ENCODE measurements at places on chromosomes 5 and 9.

GRCh38 chr5:167303582-167303981 is 987.9 kb upstream of the WWC1 start:
- DNase-seq: no peak

GRCh38 chr9:31393240-31393639 is 991.2 kb upstream of the ACO1 start:
- DNase-seq: no peak

DNA sequence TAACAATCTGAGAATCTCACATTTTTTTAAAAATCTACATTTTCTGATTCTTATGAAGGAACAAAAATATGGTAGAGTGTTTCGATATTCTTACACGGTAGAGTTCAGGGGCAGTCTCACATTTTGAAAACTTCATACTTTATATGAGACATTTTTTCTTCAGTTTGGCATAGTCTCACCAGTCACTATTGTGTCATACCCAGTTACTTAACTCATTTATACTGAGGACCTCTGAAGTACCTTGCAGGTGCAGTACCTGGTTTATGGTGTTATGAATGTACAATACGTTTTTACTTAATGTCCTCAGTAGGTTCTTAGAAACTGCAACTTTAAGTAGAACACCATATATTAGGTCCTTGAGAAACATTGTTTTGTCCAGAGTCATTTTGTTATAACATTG is 196.6 kb downstream of the SGCD start:
- DNase-seq: no peak

GRCh38 chr5:110590187-110590586 is 136.3 kb downstream of the TMEM232 start:
- no peak for DNase-seq

- no peak for DNase-seq
Measured at GRCh38 chr5:144585681-144586080, 415.0 kb downstream of the KCTD16 start.

- no peak for DNase-seq
Measured at GRCh38 chr9:131776473-131776872, 36.6 kb upstream of the RAPGEF1 start.

- DNase-seq: no peak
Measured at GRCh38 chr9:37417857-37418618, 4.5 kb upstream of the GRHPR start.

GRCh38 chr9:134914501-134914834 is 3.2 kb downstream of the FCN1 start:
- no peak for DNase-seq

DNA sequence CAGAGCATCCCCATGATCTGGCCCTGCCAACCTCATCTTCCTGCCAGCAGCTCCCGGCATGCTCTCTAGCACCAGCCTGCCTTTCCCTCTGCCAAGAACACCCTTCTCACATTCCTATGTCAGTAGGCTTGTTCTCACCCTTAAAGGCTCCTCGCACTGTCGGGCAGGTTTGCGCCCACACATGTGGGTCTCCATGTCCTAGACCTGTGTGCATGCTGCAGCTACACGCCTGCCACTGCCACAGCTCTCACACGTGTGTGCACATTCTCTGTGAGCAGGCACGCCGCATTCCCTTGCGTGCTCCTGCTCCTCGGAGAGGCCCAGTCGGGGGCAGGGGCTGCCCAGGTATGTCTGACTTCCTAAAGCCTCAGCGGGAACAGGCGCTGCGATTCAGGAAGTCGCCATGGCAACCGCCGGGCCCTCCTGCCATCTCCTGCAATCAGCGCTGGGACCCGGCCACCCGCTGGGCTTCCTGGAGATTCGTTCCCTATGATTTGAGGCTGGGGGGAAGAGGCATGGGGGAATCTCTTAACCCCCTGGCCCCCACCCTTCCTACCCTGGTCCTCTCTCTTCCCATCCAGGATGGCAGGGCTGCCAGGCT is 28.1 kb downstream of the NDUFA8 start:
- DNase-seq: no peak

GRCh38 chr9:10172476-10172875 is 440.3 kb downstream of the PTPRD start:
- DNase-seq: no peak

GRCh38 chr5:119470105-119470763 is 17.9 kb downstream of the HSD17B4 start:
- no peak for DNase-seq

DNA sequence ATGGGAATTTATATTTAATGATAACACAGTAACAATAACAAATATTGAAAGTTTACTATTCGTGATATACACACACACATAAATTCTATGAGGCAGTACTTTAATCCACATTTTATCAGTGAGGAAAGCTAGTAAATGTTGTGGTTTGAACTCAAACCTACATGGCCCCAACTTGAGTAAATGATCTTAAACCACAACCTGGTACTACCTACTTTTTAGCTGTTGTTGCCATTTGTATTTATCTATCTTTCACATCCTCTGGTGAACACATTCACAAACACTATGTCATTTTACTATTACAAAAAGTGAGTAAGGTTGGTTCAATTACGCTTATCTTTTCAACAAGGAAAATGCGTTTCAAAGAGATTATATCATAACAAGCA is 186.1 kb downstream of the SMC2 start:
- DNase-seq: no peak

- DNase-seq: no peak
Measured at GRCh38 chr5:178476531-178476930, 113.7 kb downstream of the COL23A1 start.

DNA sequence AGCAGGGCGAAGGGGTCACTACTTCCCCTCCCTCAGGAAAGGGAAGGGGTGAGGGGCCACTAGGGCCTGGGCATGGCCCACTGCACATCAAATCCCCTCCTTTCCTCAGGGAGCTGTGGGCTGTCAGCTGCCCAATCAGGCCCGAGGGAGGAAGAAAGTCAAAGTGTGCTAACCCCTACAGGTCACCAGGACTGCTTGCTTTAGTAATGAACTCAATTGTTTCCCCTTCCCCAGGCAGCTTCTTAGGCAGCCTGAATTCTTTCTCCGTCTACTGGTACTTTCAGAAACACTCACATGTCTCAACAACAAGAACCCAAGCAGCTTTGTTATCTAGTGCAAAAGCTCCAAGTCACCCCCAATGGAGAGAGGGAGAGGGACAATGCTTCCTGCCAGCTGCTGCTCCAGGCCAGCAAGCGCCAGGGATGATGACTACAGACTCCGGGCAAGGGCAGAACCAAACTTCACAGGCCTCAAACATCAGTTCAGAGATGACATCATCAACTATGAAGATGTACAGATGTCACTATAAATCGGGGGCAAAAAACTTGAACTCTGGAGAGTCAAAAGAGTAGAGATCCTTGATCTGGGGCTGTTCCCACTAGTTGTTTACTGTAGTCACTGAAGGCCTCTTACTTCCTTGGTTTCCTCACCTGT is 100.7 kb downstream of the SLIT3 start:
- DNase-seq: no peak

GRCh38 chr5:4487581-4487980 is 652.5 kb upstream of the ADAMTS16 start:
- no peak for DNase-seq

- no peak for DNase-seq
Measured at GRCh38 chr9:129280236-129280622, 102.2 kb upstream of the IER5L start.

DNA sequence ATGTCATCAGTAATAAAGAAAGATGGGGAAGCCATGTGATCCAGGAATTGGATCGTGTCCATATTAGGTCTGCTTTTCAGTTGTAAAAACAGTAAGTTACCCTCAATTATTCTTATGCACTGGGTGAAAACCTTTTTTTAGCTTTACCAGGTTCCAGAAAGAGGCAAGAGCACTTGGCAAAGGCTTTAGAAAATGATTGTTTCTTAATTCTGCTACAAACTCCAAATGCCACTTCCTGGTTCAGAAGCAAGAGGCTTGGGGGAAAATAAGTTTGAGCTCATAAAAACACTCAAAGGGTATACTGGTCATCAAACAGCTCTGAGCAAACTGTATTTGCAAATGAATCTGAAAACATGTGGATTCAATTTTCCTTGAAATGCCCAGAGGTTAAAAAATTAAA is 615.6 kb downstream of the EBF1 start:
- DNase-seq: no peak

GRCh38 chr5:73899055-73899454 is 273.1 kb downstream of the ARHGEF28 start:
- no peak for DNase-seq

DNA sequence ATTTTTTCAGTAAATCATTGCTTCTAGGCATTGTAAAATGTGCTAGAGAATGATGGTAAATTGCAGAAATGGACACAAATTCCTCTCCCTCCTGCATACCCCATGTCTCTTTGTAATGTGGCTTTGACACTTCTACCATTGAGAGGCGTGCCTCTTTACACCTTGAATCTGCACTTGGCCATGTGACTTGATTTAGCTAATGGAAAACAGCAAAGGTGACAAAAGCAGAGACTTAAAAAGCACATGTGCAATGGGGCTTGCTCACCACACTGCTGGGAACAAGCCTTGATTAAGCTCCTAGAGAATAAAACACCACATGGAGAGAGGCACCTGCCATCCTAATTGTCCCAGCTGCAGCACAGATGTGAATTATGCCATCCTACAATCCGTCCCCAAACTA is 69.9 kb upstream of the NAA35 start:
- DNase-seq: no peak

GRCh38 chr5:178423431-178423830 is 166.8 kb downstream of the COL23A1 start:
- no peak for DNase-seq

- DNase-seq: no peak
Measured at GRCh38 chr9:98157372-98157771, 35.1 kb downstream of the CORO2A start.

- no peak for DNase-seq
Measured at GRCh38 chr5:78419396-78419795, 59.0 kb downstream of the SCAMP1 start.

DNA sequence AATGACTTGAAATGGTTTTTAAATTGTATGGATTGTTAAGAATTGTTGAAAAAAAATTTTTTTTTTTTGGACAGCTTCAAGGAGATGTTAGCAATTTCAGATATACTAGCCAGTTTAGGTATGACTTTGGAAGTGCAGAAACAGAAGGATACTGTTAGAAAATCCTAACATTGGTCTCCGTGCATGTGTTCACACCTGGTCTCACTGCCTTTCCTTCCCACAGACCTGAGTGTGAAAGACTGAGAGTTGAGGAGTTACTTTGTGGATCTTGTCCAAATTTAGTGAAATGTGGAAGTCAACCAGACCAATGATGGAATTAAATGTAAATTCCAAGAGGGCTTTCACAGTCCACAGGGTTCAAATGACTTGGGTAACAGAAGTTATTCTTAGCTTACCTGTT is 102.3 kb downstream of the GDA start:
- no peak for DNase-seq

DNA sequence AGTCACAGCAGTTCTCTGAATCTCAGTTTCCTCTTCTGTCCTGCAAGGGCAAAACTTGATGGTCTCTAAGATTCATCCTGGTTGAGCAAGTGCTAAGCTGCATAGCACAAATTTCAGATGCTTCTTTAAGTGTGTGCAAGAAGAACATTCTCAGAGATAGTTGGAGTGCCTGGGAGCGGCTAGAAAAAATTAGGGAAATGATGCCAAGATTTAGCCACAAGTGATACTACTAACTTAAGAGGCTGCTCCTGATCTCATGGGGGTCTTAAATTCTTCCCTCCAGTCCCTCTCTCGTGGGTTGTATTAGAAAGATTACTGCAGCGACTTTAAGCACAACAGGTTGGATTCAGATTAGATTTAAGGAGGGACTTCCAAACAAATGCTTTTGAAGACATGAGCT is 24.2 kb downstream of the INSYN2B start:
- DNase-seq: no peak

- DNase-seq: no peak
Measured at GRCh38 chr5:140801494-140801841, 611 bp downstream of the PCDHA3 start.

DNA sequence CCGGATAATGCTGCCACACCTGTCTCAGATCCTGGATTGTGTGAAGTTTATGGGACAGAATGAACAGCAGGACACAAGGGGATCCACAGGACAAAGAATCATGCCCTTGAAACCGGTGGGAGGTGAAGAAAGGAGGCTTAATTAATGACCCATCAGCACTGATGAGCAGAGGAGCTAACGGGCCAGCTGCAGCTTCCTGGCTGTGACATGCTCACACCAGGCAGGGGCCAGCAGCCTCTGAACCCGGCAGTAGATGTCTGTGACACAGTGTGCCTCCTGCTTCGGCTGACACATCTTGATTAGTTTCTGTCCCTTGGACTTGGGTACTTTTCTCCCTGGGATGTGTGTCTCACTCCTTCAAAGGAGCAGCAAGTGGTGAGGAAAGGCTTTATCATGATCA is 328.8 kb upstream of the BRINP1 start:
- DNase-seq: no peak

DNA sequence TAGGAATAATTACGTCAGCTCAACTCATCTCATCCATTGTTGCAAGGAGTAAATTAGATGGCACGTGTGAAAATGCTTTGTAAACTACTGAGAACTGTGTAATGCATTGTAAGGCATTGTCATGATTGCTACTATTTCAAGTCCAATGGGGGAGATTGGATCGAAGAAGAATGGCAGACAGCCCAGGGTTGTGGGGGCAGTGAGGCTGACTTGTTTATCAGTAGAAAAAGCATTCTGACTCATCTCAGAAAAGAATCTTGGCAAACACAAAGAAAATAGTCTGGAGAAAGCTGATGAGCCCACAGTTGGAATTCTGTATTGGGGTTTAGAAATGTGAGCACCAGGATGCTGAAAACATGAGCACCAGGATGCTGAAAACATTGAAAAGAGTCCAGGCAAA is 28.0 kb upstream of the DAP start:
- no peak for DNase-seq

GRCh38 chr9:95142315-95142714 is 175.2 kb downstream of the FANCC start:
- DNase-seq: no peak

GRCh38 chr5:175321927-175322532 is 122.0 kb downstream of the DRD1 start:
- peak; percentile 3 for DNase-seq

DNA sequence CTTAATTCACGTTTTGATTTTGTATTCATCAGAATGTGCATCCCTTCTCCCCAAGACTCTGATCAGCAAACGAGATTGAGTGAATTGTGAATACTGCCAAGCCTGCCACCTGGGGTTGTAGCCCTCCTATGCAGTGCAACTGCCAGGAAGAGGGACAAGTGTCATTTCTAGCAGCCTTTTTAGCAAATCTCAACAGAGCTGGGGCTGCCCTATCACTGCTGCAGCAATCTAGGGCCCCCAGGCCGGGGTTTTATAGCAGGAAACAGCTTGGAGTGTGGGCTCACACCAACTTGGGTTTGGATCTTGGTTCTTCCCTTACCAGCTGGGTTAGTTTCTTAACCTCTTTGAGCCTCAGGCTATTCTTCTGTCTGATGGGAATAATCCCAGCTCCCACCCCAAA is 4.0 kb downstream of the CSF1R start:
- DNase-seq: no peak

GRCh38 chr5:173806270-173807035 is 81.7 kb upstream of the CPEB4 start:
- DNase-seq: no peak

GRCh38 chr9:131747352-131747751 is 7.5 kb upstream of the RAPGEF1 start:
- peak; percentile 34 for DNase-seq

Measured in activated naive CD4-positive, alpha-beta T cell treated with Interleukin-2 at 50 U/mL for 16 hours (primary cell).